ENCODE measurements at places on chromosomes 4 and X. TPM values are rescaled to one million over a fixed set of nuclear protein-coding genes. Genes with fewer than 3 reads are reported as not detected.

PFKFB1 gene
- not detected for total RNA-seq

DNA sequence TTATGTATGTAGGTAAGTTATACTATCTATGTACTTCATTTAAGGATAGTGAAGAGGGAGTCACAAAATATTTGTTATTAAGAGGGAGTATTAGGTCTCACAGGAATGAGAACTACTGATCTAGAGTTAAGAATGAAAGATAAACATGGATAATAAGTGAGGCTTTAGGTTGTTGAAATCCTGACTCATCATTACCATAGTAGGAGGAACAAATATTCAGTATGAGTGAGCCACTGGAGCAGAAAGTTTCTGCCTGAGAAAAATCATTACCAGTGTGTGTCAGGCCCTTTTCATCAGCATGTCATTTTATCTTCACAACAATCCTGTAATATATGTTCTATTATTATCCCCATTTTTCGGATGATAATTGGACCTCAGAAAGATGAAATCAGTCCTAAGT is 27.2 kb upstream of the IGSF1 start:
- DNase-seq = no peak

GRCh38 chr4:111633663-111634266 is 511.5 kb upstream of the FAM241A start:
- no peak for DNase-seq

DMRTC1 gene
- total RNA-seq = not detected

LPAR4 gene
- 5.5 TPM for total RNA-seq

GRCh38 chrX:18377796-18378195 is 23.3 kb upstream of the SCML2 start:
- no peak for DNase-seq

GRCh38 chr4:99315839-99316238 is 5.4 kb downstream of the ADH1B start:
- DNase-seq = no peak

NDST4 gene
- 1.7 TPM for total RNA-seq

SCRG1 gene
- total RNA-seq = 2.8 TPM

- DNase-seq = no peak
Measured at GRCh38 chr4:24321131-24321530, 263.2 kb downstream of the DHX15 start.

TRIM61 gene
- total RNA-seq = 2.5 TPM

WAS gene
- 0.16 TPM for total RNA-seq

GPR82 gene
- not detected for total RNA-seq

TLR2 gene
- 1.6 TPM for total RNA-seq

DNA sequence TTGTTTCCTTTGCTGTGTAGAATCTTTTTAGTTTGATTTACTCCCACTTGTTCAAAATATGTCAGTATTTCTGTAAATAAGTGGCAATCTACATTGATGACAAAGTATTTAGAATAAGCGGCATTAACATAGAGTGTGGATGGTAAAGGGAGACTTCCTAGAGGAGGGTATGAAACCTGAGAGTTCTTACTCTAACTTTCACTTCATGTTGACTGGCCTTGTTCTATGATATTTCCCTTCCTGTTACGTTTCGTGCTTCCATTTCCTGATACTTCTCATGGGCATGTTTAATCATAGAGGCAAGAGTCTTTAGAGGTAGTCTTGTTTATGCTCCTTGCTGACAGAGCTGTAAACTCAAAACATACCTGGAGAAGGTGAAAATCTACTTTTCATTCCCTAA is 408.9 kb downstream of the GLUD2 start:
- DNase-seq = no peak

DNA sequence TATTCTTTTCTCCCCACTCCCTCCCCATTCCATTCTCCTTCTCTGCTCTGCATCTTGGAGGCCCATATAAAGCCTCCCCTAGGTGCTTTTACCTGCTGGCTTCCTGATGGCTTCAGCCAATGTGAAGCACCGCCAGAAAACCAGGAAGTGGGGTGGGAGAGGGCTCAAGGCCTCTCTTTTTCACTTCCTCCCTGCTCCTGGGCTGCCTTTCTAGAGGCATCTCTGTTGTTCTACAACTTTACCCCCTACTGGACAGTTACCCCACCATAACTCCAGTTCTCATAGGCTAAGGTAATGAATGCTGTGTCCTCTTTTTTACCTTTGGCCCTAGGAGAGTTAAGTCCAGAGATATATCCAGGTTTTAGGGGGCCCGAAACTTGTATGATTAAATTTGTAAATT is 62.4 kb upstream of the PPARGC1A start:
- DNase-seq = no peak

DNA sequence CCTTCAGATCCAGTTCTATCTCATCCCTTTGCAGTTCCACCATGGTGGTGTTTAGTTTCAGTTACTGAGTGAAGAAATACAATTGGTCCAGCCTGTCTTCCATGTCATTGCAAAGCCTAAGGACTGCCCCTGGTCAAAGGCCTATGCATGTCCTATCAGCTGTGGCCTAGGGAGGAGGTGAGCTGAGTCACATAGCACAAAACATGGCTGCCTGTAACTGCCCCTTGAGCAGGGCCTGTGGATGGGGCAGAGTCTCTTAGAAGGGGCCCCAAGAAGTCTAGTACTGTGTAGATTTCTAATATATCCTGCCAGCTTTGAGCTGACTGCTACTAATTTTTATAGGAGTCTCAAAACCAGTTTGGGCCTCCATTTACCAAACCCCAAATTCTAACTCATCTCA is 296.7 kb downstream of the FBXW7 start:
- no peak for DNase-seq

NXF2B gene
- total RNA-seq = not detected

DNA sequence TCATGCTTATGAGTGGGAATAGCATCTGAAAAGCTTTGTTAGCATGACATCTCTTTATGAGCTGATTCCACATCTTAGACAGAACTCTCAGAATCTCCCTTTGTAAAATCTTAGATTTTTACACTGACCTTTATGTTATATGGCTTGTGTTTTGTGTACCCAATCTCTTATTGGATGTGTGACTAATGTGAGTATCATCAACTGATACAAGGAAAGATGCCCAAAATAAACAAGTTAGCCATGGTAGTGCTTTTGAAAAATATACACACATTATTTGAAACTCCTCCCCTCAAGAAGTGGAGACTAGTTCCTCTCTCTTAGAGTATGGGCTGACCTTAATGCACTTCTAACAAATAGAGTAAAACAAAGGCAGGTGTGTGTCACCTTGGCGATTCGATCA is 160.1 kb upstream of the NRK start:
- DNase-seq = no peak

GRCh38 chr4:8643986-8644385 is 51.4 kb downstream of the CPZ start:
- no peak for DNase-seq

ARHGAP4 gene
- total RNA-seq = 6.6 TPM

CT83 gene
- not detected for total RNA-seq

DNA sequence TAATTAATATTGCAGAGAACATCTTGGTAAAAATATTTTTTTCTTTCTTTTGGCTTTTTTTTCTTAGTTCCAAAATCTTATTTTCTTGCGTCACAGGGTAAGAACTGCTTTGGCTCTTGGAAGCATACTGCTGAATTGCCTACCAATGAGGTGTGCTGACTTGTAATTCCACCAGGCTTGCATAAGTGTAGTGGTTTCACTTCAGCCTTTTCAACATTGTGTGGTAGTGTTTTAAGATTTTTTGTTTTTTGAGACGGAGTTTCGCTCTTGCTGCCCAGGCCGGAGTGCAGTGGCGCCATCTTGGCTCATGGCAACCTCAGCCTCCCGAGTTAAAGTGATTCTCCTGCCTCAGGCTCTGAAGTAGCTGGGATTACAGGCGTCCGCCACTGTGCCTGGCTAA is 42.4 kb downstream of the N4BP2 start:
- DNase-seq = no peak

DNA sequence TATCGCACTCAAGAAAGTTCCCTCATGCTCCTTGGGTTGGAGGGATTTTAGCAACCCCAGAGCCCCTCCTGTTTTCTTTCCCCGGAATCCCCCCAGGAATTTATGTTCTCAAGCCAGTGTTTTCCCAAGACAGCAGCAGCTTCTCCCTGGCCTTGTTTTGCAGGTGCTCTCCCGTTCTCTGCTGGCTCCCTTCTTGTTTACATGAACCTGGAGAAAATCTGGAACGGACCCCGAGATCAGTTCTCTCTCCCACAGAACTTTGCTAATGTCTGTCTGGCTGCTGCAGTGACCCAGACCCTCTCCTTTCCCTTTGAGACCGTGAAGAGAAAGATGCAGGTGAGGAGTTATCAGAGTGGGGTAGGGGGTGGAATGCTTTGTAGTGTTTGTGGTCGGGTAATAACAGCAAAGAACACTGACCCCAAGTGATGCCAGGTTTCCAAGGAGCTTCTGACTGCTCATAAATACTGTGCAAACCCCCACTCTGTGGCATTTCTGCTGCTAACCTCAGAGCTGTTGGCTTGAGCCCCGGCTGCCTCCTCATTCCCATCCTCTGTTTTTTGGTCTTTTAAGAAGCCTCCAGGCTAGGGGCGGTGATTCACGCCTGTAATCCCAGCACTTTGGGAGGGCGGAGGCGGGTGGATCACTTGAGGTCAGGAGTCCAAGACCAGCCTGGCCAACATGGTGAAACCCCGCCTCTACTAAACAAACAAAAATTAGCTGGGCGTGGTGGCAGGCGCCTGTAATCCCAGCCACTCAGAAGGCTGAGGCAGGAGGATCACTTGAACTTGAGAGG is 11.1 kb downstream of the SLC25A43 start:
- no peak for DNase-seq

RHOXF1 gene
- total RNA-seq = not detected

TMEM192 gene
- total RNA-seq = 8.6 TPM

SPIN4 gene
- total RNA-seq = 10.6 TPM

- no peak for DNase-seq
Measured at GRCh38 chr4:7029212-7029611, 14.0 kb upstream of the TADA2B start.

DNA sequence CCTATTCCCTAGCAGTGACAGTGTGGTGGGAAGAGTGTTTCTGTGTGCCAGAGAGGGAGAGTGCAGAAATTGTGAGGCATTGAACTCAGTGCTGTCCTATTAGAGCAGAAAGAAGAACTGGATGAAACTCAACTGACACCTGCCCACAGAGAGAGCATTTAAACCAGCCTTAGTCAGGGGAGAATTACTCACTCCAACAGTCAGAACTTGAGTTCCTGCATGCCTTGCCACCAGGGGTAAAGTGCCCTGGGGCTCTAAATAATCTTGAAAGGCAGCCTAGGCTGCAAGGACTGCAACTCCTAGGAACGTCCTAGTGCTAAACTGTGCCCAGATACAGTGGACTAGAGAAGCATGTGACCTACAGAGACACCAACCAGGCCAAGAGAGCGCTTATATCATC is 12.8 kb downstream of the CYSLTR1 start:
- no peak for DNase-seq

DNA sequence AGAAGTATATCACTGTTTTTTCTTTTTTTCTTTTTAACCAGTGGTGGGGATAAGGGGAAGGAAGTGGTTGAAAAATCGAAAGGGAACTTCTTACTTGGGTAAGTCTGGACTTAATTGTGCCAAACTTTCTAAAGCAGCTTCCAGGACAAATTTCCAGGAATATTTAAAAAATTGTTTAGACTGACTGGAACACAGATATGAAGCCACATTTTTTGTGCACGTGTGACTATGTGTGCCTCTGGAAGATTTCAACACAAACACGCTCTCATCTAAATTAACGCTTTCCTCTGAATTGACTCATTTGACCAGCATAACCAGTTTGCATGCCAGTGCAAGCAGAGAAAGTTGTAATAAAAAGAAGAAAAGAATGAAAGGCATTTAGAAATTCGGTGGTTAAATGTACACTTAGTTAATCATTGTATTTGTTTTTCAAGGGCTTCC is 18.8 kb upstream of the YTHDC1 start:
- no peak for DNase-seq

DNA sequence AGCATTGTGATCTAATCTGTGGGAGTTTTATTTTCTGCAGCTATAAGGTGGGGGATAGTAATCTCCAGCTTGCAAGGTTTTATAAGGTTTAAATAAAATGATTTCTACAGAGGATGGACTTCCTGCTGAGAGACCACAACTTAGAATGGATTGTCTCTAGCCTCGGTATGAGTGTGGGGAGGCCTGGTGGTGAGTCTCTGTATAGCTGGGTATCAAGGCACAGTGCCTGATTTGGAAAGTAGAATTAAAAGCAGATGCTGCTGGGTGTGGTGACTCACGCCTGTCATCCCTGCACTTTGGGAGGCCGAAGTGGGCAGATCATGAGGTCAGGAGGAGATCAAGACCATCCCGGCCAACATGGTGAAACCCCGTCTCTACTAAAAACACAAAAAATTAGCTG is 162.0 kb upstream of the GATB start:
- DNase-seq = no peak

DNA sequence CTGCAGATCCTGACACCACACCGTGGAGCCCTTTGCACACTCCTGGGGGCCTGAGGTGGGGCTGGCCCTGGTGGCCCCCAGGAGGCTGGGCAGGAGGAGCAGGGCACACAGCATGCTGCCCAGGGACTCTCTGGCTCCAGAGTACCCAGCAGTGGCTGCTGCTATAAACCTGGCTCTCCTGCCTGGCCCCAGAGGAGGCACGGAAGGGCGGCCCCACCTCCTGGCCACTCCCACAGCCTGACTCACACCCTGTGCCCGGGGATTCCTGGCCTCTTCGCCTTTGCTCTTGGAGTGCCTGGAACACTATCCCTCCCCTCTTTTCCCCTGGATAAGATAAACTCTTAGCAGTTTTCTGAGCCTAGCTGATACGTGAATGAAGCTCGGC is at the start of gene PSAPL1:
PSAPL1 (minus strand) TSS at position 165 of the 385 bp plus-strand sequence; CDS start at position 114, 51 bp downstream.
- no peak for DNase-seq

DNA sequence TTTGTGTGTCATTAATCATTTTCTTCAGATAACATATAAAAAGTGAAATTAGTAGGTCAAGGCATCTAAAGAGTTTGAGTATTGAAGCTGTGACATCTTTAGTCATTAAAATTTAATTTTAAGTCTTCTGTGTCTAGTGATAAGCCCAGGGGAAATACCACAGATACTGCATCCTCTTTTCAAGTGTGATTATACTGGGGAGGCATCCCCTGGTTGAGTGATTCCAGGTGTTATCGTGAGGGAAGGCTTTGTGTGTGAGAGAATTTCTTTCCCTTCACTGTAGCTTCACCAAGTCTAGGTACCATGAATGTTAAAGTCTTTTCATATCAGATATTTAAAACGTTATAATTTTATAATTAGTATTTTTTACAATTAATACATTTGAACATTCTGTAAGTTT is 193.4 kb downstream of the FRAS1 start:
- DNase-seq = no peak

DNA sequence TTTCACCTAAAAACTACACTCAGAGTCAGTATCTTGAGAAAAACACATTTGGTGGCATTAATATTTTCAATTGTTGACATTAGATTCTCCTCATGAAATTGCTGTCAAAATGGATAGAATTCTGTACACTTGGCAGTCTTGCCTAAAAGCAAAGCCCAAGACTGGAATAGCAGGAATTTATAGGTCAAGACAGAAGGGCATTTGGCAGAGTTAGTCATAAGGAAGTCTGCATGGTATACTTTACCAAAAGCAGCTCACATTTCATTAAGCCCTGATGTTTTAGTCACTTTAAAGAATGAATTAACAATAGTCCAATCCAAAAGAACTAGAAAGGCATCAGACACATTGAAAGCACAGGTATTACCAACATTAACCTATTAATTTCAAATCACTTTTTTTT is 7.1 kb downstream of the CCDC160 start:
- DNase-seq = no peak

IL1RAPL2 gene
- total RNA-seq = 12.2 TPM

PPARGC1A gene
- total RNA-seq = 5.5 TPM

All from occipital lobe (tissue), 3 donors.